Activated naive CD4-positive, alpha-beta T cell treated with anti-CD3 and anti-CD28 coated beads, Interleukin-2, amount 10 ng/mL, durations not matched to agents 7 days and 5 days (primary cell): ENCODE measurements at places on chromosomes 5 and 9.

DNA sequence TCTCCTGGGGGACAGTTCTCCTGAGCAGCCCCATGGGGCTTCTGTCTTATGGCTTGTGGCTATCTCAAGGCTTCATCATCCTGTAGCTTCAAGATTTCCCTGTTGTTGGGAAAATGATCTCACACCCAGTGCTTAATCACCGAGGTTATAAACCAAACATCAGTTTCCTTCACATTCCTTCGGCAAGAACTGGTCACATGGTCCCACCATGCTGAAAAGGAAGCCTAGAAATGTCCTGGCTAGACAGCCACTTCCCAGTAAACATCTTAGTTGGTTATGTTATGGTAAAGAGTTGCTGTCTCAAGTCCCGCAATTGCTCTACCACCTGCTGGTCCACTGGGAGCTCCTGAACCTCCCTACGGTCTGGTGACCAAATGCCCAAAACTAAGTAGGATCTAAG, 66.0 kb downstream of the RAB3C start:
- DNase-seq, result no peak

- DNase-seq, result no peak
Measured at GRCh38 chr5:50623666-50624065, 42.8 kb upstream of the PARP8 start.

DNA sequence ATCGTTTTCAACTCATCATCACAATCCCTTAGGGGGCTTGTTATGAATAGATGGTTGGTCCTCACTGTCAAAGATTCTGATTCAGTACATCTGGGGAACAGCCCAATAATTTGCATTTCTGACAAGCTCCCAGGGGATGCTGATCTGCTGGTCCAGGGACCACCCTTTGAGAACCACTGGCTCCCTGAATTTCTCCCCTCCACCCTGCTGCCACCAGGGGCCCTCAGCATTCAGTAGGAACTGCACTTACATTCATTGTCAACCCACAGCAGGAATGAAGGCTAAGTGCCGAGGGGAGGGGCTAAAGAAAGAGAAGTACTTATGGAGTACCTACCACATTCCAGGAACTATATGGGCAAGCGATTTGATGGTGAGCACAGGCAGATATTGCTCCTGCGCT, 85.9 kb downstream of the BOD1 start:
- DNase-seq, result no peak

GRCh38 chr9:132200706-132201105, 38.8 kb downstream of the NTNG2 start:
- DNase-seq, result no peak

DNA sequence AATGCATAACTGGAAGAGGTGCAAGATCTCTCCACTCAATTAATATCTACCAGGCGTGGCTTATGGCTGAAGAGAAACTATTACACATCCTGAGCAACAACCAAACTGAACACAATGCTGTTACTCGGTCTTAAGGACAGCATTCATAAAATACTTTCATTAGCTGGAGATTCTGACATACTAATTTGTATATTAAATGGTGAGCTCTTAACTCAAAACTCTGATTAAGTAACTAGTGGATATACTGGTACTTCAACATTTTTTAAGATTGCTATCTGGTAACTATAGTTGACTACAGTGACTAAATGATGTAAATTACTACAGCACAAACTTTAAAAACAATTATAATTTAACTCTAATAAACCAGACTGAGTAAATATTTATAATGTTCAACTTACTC, 15.8 kb downstream of the ZDHHC21 start:
- no peak for DNase-seq

DNA sequence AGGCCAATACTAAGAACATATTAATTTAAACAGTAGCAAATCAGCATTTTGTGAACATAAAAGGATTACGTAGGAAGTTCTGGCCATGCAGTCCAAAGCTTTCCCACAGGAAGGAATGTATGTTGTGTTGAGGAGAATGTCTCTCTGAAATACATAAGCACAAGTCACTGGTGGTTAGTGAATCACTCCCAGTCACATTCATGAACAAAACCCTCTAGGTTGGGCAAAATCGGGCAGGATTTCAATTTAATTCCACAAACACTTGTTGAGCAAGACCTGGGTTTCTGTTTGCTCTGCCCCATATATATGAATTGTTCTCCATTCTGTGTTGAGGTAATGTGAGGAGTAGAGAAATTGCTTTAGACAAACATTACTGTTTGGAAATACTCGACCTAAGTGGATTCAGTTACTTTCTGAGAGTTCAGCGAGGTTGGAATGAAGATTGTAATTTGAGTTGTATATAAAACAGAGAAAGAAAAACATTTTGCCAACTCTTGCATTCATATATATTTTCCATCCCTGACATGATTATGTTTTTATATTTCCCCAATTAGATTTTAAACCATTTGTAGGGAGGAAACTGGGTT, 127.6 kb upstream of the RPS23 start:
- DNase-seq, result no peak

DNA sequence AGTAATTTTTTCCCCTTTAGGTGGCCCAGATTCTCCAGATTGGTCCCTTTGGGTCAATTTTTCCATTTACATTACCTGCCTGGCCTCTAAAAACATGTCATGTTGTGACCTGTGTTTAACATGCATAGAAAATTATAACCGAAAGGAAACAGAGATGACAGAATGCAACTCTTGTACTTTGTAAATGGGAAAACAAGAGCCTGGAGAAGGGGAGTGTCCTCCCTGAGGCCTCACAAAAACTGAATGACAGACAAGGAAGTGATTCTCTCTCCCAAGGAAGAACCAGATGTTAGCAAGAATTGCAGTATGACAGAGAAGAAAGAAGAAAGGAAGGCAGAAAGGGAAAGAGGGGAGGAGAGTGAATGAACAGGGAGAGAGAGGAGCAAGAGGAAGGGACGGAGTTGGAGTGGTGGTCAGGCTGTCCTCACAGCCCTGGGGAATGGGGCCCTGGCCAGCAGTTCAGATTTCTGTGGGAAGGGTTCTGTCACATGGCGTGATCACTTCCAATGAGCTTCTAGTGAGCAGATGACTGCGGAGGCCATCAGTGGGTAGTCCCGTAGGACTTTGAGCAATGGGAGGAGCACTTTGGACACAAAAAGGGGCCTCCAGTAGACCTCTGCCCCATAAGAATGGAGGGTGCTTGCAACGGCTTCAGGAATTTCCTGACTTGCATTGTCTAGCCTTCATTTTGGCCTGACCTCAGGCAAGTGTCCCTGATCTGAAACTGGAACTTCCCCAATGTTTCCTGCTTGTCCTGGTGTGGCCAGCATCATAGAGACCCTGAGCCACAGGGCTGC, 31.6 kb downstream of the ABLIM3 start:
- no peak for DNase-seq

DNA sequence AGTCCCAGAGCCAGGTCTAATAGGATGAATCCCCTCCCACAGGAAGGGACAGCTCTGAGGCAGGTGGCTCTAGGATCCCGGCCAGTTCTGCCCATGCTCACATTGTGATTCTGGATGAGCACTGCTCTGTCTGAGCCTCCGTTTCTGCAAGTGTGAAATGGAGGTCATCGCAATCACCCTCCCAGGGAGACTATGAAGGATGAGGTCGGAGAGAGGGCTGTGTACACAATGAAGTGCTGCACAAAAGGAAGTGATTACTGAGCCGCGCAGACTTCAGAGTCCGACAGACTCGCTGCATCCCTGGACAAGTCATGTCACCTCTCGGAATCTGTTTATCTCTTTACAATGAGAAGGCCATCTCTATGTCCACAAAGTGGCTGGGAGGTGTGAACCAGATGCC, 21.7 kb downstream of the LHX6 start:
- DNase-seq, result no peak

DNA sequence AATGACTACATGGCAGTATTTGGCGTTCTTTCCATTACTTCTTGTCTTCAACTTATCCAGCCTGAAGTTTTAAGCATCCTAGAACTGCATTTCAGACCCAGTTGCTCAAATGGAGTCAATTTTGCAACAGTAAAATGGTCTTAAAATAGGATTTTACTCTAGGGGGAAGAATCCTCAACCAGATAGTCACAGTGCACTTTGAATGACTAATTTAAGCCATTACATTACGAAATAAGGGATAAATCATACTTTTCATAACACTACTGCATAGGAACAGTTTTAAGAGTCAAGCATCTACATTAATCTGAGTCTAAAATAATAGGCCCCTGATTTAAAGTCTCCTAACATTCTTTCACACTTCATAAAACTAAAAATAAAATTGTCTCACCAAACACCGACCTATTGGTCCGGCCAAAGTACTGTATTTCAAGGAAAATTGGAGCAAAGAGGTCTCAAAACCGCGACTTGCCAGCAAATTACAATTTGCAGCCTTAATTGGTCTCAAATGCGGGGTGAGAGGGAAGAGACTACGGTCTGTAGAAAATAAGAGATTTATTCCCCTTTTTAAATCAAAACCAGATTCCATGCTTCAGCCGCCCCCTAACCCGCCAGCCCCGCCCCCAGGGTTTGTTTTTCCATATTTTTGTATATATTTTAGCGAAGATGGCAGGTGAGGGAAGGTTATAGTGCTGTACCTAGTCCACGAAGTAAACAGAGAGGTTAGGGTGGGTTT, 1.2 kb upstream of the SMARCA2 start:
- no peak for DNase-seq

DNA sequence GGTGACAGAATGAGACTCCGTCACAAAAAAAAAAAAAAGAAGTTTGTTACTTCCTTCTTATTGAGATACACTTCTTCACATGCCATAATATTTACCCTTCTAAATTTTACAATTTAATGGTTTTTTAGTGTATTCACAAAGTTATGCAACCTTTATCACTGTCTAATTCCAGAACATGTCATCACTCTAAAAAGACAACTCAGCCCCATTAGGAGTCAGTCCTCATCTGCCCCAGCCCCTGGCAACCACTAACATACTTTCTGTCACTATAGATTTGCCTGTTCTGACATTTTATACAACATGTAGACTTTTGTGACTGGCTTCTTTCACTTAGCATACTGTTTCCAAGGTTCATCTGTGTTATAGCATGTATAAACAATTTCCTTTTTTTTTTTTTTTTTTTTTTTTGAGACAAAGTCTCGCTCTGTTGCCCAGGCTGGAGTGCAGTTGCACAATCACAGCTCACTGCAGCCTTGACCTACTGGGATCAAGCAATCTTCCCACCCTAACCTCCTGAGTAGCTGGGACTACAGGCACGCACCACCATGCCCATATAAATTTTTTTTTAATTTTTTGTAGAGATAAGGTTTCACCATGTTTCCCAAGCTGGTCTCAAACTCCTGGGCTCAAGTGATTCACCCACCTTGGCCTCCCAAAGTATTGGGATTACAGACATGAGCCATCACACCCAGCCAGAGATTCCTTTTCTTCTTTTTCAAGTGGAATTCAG, 18.0 kb downstream of the AQP3 start:
- DNase-seq, result no peak

- peak; percentile 52 for DNase-seq
Measured at GRCh38 chr5:151156507-151157420, 815 bp downstream of the ANXA6 start.

- peak; percentile 50 for DNase-seq
Measured at GRCh38 chr9:112443200-112443599, 43.4 kb upstream of the KIAA1958 start.

DNA sequence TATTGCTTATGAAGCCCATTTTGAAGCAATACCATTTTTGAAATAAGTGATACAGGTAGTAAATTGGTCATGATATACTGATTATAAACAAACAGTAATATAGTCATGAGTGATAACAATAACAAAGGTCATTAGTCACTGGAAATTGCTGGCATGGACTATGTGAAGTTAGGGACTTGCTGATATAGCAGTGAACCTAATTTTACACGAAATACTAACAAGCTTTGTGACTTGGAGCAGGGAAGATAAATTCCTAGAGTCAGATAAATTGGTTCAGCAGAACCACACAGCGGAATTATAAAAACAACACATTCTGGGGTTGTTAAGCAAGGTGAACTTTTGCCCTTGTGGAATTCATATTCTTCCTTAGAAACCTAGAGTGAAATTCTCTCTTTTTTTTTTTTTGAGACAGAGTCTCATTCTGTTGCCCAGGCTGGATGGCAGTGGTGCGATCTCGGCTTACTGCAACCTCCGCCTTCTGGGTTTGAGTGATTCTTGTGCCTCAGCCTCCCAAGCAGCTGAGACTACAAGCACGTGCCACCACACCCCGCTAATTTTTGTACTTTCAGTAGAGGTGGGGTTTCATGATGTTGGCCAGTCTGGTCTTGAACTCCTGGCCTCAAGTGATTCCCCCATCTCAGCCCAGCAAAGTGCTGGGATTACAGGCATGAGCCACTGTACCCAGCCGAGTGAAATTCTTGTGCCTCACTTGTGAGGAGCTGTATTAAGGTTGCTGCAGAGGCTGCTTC, 6.0 kb downstream of the UGCG start:
- DNase-seq, result no peak

DNA sequence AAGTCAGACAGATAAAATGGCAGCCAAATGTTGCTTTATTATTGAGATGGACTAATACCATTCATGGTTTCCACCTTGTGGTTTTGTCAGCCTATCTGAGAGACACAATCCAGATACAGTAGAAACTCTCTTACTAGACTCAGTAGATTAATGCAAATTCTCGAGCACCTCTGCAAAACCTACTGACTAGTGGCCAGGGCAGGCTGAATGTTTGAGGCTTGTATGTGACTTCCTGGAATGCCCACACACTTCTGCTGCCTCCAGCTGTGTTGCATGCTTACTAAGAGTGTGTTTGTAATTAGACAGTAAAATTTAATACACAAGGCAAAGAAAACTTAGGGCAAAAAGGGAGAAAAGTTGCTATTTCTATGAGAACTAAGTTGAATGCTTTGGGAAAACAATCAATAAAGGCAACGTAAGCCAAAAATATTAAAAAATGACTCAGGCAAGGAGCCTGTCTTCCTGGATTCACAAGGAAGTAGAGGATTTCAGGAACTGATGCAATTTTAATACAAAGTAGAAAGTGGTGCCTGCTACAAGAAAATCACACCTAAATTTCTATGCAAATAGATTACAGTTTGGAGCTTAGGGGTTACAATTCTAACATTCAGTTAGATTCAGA, 30.2 kb upstream of the CCNG1 start:
- DNase-seq, result no peak

- no peak for DNase-seq
Measured at GRCh38 chr5:27026801-27027200, 11.6 kb downstream of the CDH9 start.

- DNase-seq, result no peak
Measured at GRCh38 chr5:108459769-108460168, 77.9 kb upstream of the FBXL17 start.

GRCh38 chr5:73417303-73418034, 31.1 kb downstream of the FOXD1 start:
- no peak for DNase-seq

DNA sequence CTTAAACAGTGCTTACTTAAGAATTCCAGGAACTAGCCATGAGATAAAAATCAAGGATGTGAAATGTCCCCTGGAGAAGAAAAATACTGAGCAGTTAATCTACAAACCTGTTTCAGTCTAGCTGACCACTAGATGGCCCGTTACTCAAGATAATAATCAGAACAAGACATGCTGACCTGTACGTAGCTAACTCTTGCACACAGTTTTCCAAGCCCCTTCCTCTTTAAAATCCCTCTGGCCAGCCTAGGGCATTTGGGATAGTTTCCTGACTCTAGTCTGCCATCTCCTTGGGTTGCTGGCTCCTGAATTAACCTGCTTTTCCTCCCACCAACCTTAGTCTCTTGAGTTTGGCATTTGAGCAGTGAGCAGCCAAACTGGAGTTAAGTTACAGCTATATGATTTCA, 59.2 kb upstream of the TRAF1 start:
- DNase-seq, result no peak

GRCh38 chr9:81791076-81791475, 101.7 kb upstream of the TLE1 start:
- no peak for DNase-seq
